Stimulated activated CD4-positive, alpha-beta T cell treated with anti-CD3 and anti-CD28 coated beads, Interleukin-15, amount 100 ng/mL, for 24 hours (primary cell): ENCODE measurements at places on chromosomes 3 and 15.

- no peak for DNase-seq
Measured at GRCh38 chr3:67713764-67714469, 59.5 kb upstream of the SUCLG2 start.

DNA sequence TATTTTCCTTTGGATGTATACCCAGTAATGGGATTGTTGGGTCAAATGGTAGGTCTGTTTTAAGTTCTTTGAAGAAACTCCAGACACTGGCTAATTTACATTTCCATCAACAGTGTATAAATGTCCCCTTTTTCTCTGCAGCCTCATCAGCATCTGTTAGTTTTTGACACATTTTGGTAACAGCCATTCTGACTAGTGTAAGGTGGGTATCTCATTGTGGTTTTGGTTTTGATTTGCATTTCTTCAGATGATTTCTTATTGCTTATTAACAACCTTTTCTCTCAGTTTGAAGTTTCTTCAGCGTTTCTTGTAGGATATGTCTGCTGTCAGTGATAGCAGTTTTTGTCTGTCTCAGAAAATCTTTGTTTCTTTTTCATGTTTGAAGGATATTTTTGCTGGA, 15.4 kb downstream of the GALK2 start:
- no peak for DNase-seq

- no peak for DNase-seq
Measured at GRCh38 chr3:129352045-129352444, 73.4 kb downstream of the HMCES start.

- no peak for DNase-seq
Measured at GRCh38 chr15:39869858-39870515, 50.1 kb downstream of the GPR176 start.

- no peak for DNase-seq
Measured at GRCh38 chr3:187944390-187945179, 199.3 kb upstream of the BCL6 start.
